NCI-H774 (cell line): ENCODE measurements at places on chromosomes 4 and X.

GRCh38 chr4:184662236-184662635, 12.7 kb downstream of the PRIMPOL start:
- no peak for DNase-seq

DNA sequence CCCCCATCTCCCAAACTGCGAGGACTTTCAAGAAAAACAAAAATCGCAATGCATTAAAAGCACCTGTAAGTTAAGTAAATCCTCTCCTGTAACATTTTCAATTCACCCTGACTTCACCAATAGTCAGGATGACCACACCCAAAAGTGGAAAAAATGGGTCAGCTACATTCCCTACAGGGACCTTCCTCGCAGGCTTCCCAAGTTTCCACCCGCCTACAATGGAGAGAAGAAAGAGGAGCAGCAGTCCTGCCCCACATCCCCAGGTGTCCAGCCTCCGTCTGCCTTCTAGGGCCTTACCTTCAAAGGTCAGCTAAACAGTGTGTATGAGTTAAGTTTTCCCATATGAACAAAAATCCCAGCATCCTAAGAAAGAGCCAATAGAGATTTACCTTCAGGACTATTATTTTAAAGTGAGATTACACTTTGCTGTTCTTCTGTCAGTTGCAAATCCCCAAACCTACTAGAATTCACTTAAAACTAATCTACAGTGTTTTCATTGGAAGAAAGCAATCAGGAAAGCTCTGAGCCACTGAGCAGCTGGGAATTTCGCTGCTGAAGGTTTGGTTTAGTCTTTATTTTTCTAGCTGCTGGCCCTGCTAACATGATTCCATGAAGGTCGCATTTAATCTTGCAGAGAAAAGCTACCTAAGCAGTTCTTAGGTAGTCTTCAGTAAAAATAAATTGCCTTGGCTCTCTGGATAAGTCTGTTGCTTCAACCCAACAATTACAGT, 12.5 kb downstream of the IRF2 start:
- DNase-seq: no peak

DNA sequence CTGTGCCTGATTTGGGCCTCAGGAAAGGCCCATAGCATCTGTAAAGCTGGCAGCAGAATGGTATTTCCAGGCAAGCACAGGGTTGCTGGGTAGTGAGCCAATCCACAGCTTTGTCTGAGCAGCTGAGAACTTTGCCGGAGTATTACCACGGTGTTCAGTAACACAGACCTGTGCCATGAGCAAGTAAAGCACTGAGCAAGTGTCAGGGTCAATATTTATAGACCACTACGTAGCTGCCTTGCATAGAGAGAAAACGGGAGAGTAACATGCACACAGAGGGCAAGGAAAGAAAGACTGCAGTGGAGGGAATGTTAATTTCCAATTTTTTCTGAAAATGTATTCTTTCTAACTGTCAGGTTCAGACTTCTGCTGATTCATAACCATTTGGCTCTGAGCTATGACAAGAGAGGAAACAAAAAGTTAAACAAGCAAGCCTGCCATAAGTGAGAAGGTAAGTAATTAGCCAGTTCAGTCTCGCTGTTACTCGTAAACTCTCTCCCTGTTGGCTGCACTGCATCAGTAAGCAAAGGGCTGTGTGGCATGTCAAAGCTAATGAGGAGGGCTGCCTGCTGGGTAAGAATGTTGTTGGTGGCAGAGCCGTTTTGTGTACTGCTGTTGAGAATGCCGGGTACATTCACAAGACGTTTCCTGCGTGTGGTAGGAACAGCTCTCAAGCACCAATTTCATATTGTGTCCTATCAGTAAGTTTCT, 238.1 kb downstream of the BMPR1B start:
- no peak for DNase-seq

DNA sequence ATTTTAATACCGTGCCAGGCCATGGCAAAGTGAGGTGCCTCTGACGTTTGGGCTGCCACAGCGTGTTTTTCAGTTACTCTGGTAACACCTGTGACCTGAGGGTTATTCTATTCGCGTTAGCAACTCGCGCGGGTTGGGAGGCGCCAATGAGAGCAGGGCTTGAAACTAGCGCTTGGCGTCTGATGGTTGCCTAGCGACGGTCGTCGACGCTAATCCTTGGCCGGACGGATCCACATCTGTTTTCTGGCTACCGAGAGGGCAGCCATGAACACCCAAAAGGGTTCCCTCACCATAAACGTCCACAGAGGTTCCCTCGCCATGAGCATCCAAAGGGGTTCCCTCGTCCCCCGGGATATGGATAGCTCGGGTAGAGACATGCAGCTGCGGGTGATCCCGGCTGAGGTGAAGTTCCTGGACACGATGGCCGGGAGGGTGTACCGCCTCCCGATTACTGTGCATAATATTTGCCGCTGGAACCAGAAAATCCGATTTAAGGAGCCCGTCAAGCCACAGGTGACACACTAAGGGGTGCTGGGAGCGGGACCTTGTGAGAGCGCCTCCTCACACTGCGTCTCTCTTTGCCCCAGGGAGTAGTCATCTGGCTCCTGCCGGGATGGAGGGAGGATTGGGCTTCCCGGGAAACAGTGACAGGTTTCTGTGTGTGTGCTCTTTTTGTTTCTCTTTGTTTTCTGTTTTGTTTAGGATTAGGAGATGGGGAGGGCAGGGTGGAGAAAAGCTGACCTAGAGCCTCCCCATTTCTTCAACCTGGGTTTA, at the start of gene CFAP47:
CFAP47 (plus strand) TSS at position 199 of the 774 bp plus-strand sequence; CDS start at position 265, 66 bp downstream.
- peak; percentile 73 for DNase-seq

DNA sequence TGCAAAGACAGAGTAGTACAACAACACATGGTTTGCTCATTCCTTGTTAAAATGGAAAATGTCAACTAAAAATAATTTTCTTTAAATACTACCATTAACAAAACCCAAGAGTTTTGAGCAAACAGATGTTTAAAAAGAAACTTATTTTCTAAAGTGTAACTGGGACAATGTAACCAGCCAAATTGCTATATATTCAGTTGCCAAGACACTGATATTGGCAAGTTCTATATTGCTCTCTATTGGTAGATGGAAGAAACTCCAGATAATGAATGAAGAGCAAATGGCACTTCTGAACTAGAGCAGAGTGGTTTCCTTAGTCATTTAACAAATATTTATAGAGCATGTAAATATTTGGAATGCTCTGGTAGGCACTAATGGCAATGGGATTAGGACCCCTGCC, 966.2 kb downstream of the RPA4 start:
- DNase-seq: no peak

- no peak for DNase-seq
Observed at GRCh38 chrX:123626962-123627361, 105.9 kb downstream of the THOC2 start.

GRCh38 chrX:133249266-133250058, 31.3 kb upstream of the TFDP3 start:
- DNase-seq: no peak

DNA sequence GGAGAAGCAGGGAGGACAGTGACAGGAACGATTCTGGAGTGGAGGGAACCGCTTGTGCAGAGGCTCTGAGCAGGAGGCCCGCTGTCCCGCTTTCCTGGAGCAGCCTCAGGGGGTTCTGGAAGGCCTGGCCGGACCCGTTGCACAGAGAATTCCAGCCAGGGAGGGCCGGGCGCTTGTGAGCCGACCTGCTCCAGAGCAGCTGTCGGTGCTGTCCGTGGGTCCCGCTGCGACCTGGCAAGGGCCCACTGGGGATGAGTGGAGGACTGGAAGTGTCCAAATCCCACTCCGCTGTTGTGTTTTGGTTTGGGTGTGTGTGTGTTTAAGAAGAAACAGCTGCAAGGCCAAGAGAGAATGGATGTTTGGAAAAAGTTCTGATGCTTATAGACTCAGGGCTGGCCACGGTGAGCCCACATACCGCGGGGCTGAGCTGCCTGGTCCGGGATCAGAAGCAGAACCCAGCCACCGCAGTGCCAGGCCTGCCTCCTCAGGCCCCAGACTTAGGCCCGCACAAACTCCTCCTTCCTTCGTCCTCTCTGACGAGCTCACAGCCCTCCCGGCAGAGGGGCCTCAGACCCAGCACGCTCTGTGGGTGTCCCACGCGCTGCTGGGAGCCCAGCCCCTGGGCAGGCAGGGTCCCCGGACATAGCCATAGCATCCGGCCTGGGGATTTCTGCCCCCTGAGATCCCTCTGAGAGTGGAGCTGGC, 73.9 kb downstream of the HTRA3 start:
- DNase-seq: no peak

DNA sequence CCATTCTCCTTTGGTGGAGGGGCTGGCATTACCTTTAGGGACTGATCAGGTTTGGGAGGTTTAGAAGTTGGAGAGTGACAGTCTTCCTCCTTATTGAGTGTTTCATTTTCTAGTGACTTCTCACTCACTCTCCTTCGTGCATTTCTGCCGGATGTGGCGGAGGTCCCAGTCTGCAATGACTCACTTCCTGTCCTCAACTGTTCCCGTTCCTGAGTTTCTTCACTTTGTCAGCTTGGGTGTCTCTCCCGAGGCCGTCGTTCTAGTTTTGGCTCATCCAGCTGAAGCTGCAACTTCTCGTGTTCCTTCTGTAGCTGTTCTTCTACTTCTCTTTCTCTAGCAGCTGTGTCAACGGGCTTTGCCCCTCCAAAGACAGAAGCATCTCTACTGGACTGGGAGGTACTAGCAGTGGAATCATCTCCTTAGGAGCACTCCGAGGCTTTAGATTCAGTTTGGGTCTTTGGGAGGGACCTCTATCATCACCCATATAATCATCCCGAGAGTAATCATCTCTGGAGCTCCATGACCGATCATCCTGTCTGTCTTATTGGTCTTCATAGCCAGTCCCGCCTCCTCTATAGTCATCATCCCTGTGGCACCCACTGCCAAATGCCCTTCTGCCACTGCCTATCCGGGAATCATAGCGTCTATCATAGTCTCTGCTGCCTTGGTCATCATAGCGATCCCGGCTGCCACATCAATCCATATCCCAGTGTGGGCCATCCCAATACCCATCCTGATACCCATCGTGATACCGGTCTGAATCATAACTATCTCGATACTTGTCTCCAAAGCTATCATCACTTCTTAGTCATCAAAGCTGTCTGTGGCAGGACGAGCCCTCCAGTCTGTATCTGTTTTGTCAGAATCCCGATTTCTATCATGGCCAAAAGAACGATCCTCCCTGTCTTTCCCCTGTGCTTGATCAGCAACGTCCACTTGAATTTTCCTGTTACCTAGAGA, 35.3 kb upstream of the VSIG4 start:
- no peak for DNase-seq

GRCh38 chr4:60865273-60865672, 334.9 kb upstream of the ADGRL3 start:
- DNase-seq: no peak

DNA sequence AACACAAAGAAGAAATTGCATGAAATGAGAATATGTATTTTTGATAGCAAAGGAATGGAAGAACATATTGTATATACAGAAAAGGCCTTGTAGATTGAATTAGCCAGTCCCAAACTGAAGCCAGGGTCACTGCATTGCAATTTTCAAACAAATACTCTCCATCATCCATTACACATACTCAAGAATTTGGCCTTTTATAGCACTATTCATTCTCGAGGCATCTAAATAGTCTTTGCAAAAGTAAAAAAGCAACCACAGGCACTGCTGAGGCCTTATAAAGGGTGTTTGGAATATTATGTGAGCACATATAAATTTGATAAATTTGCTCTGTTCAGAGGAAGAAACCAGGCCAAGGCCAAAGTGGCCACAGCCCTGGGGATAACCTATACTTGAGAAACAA, 123.0 kb downstream of the ZNF827 start:
- no peak for DNase-seq

- DNase-seq: no peak
Observed at GRCh38 chr4:13399257-13399656, 84.9 kb downstream of the RAB28 start.

- no peak for DNase-seq
Observed at GRCh38 chrX:16993791-16994318, 47.4 kb downstream of the REPS2 start.

GRCh38 chr4:94615451-94615850, 142.3 kb upstream of the BMPR1B start:
- DNase-seq: no peak

- DNase-seq: no peak
Observed at GRCh38 chrX:84737471-84737871, 235.2 kb upstream of the HDX start.

- DNase-seq: no peak
Observed at GRCh38 chr4:88702782-88703181, 5.2 kb upstream of the NAP1L5 start.

DNA sequence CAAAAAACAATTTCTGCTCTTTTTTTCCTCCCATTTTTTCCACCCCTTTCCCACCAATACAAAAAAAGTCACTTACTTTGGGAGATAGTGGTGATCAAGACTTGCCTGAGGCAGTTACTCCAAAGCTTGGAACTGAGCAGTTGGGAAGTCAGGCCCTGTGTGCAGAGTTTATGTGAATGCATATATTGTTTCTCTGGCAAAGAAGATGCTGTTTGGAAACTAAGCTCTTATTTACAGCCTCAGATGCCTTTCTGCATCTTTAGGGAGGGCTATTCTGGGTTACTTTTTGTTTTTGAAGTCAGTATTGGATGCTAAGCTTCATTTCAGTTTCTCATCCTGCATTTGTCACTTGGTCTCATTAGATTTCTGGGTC, 136.3 kb downstream of the ZNF330 start:
- no peak for DNase-seq

DNA sequence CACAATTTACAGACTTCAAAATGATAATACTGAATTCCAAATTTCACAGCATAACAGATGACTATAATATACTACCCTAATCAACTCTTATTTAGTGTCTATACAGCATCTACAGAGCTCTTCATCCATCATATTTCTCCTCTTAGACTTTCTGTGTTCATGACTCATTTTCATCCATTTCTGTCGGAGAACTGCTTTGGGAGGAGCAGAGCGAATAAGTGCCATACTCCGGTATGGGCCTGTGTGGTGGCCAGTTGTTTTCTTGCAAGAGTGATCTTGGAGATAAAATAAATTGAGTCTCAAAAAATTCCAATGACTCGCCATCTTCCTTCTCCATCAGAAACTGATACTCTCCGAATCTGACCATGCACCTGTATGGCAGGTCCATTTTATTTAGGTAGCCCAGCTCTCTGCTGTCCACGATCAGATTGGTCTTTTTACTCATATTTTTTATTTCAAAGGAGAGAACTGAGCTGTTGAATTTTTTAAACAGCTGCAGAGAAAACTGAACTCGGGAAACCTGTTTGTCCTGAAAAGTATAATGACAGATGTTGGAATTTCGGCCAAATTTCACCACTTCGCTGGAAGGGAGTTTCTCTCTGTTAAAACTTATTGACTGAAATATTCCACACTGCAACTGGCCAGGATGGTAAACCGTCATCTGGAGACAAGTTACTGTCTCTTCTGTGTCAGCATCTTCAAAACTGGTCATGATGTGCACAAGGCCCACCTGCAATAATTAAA, 7.8 kb downstream of the TIFA start:
- DNase-seq: no peak

DNA sequence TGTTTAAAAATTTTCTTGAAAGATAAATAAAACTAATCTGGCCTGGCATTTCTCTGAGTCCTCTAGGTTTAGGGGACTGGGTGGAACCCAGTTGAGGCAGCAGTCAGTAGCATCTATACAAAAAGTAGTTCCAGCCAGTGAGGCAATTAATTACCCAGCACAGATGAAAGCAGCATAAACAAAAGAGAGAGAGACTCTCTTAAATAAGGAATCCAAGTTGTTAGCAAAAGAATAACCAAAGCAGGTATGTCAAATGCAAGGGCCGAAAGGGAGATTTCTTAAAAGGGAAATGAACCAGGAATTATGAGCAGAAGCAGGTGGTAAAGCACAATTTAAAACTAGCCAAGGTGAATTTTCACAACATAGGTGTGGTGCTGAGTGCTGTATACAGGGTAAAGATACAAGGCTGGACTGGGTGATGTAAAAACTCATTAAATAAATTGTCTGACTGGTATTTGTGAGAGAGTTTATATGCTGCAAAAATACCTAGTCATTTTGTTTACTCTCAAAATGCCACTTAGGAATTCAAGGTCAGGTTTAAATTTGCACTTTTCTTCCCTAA, 94.6 kb upstream of the GALNT7 start:
- no peak for DNase-seq
